ENCODE measurements at places on chromosomes 4 and X. TPM values are rescaled to one million over a fixed set of nuclear protein-coding genes. Genes with fewer than 3 reads are reported as not detected.

Gene PTTG2
- polyA plus RNA-seq, result not detected

Gene TRMT10A
- 3.9 TPM for polyA plus RNA-seq

DNA sequence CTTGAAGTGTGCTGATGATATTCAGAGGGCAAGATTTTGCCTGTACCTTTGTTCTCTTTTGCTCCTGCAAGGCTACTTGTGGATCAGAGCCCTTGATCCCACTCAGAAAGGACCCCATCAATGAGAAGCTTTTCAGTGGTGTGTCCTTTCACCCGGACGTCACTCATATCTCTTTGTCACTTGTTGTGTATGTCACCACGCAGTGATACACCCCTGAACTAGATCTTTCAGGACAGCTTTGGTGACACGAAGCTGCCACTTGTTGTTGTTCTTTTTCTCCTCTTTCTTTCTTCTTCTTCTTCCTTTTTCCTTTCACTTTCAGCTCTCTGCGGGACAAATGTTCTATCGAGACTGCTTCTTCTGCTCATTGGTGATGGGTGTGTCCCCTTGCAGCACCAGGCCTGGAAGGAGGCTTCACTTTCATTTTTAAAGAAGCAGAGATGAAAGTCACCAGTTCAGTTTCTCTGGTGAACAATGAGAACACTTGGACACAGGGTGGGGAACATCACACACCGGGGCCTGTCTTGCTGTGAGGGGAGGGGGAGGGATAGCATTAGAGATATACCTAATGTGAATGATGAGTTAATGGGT lies 83.6 kb downstream of the NBDY start:
- no peak for DNase-seq

GRCh38 chrX:107654872-107655761 lies 26.8 kb downstream of the PRPS1 start:
- peak; percentile 33 for DNase-seq

DNA sequence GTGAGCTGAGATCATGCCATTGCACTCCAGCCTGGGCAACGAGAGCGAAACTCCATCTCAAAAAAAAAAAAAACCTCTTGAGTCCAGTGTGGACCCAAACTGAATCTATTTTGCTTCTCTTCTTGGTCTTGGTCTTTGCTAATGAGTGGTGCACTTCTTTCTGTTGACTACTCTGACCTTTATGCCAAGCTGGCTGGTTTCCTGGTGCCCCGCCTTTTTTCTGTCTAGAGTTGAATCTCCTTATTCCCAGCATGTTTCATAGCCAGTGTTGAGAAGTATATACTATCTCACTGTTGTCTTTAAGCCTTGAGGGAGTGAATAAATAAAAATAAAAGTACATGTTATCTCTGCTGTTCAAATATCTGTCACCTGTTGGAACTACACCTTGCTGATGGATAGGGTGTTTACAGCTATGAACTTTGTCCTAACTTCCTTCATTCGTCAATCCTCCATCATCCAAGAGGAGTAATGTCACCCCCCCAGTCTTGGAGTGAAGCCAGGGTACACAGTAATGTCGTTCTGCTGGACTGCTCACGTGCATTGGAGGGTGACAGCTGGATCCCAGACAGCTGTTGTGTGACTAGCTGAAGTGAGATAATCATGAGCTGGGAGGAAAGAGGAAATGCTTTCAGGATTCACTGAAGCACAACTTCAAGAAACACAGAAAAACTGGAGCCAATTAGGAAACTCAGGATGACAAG lies 99.3 kb upstream of the PRKG2 start:
- no peak for DNase-seq

Gene SORCS2
- 0.82 TPM for polyA plus RNA-seq

- no peak for DNase-seq
Observed at GRCh38 chrX:132900633-132901293, 57.7 kb downstream of the HS6ST2 start.

Gene HHIP
- not detected for polyA plus RNA-seq

Gene DCX
- not detected for polyA plus RNA-seq

DNA sequence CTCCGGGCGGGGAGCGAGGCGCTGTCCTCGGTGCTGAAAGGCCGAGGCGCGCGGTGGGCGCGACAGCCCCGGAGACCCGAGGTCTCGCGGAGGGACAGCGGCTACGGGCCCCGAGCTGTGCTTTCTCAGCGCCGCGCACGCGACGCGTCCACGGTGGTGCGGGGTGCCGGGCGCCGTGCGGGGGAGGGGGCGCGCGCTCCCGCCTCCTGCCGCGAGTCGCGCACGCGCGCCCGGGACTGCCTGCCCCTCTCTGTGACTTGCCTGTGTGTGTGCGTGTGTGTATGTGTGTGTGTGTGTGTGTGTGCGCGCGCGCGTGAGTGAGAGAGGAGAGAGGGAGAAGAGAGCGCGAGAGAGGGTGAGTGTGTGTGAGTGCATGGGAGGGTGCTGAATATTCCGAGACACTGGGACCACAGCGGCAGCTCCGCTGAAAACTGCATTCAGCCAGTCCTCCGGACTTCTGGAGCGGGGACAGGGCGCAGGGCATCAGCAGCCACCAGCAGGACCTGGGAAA lies at the start of gene GRIA2:
GRIA2 (plus strand) TSS at position 358 of the 511 bp plus-strand sequence. CDS start 315 bp downstream, outside the sequence.
- peak; percentile 1 for DNase-seq

Gene MFAP3L
- 0.88 TPM for polyA plus RNA-seq

Gene XKRX
- polyA plus RNA-seq, result not detected

DNA sequence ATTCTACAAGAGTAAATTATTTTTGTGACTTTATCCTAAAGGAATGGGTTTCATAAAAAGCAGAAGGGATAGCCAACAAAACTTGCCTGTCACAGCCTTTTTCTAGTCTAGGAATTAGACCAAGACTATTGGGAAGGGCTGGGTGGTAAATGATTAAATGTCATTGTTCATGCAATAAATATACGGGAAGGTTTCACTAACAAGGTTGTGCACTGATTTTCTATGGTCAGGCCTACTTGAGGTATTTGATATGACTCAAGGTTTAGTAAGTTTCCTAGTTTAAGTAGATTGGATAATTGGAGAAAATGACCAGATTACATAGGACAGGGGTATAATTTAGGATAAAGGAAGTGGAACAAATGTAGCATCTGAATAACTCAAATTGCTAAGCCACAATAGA lies 249.1 kb upstream of the BMP3 start:
- no peak for DNase-seq

DNA sequence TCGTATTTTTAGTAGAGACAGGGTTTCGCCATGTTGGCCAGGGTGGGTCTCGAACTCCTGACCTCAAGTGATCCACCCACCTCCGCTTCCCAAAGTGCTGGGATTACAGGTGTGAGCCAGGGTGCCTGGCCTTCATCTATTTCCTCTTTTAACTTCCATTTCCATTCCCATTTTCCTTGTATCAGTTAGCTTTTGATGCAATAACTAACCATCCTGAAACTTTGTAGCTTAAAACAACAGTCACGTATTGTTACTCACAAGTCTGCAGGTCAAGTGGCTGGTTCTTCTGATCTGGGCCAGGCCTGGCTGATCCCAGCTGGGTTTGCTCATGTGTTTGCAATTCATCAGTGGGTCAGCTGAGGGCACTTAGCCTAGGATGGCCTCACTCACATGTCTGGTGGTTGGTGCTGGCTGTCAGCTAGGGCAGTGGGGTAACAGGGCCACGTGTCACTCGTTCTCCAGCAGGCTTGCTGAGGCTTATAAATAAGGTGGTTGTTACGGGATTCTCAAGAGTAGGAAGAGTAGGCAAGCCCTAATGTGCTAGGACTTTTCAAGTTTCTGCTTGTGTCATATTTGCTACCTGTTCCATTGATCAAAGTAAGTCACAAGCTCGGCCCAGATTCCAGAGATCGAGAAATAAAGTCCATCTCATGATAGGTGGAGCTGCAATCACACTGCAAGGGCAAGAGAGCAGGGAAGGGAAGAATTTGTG lies 88.2 kb downstream of the SOWAHB start:
- DNase-seq, result peak; percentile 70

Gene FGFR3
- polyA plus RNA-seq, result 159 TPM

- DNase-seq, result no peak
Observed at GRCh38 chr4:156536661-156537060, 434.9 kb downstream of the PDGFC start.

GRCh38 chr4:111512081-111512783 lies 633.0 kb upstream of the FAM241A start:
- no peak for DNase-seq

Gene C4orf33
- polyA plus RNA-seq, result 1.6 TPM

- no peak for DNase-seq
Observed at GRCh38 chrX:127124871-127125270, 305.3 kb downstream of the PRR32 start.

GRCh38 chr4:153622778-153623240 lies 61.3 kb upstream of the TLR2 start:
- DNase-seq, result no peak

DNA sequence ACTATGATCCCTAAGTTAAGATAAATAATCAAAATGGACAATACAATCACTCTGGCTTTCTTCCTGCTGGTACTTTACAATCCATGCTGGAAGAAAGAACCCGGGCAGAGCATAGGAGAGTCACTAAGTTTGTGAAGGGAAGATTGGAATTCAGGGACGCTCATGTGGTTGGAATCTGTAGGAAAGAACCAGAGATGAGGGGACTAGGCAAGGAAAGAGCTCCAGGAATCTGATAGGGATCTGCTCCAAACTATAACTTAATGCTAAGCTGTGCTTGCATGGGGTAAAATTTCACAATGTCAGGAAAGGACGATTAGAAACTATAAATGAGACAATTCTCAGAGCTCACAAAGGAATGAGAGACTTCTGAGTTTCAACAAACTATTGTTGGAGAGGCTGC lies 167.5 kb downstream of the ADGRA3 start:
- DNase-seq, result no peak

DNA sequence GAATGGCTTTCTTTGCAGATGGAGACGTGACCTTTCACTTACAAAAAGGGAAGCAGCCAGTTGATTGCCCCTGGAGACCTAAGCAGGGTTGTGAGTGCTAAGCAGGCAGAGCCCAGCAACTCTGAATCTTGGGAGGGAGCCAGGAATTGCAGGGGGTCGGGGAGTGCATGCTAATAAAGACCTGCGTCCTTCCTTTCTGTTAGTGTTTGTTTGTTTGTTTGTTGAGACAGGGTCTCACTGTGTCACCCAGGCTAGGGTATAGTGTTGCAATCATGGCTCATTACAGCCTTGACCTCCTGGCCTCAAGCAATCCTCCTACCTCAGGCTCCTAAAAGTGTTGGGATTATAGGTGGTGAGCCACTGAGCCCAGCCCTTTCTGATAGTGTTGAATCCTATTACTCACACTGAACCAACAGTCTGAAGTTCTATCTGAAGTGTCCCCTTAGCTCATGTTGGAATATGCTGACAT lies 137.4 kb downstream of the CEP135 start:
- no peak for DNase-seq

DNA sequence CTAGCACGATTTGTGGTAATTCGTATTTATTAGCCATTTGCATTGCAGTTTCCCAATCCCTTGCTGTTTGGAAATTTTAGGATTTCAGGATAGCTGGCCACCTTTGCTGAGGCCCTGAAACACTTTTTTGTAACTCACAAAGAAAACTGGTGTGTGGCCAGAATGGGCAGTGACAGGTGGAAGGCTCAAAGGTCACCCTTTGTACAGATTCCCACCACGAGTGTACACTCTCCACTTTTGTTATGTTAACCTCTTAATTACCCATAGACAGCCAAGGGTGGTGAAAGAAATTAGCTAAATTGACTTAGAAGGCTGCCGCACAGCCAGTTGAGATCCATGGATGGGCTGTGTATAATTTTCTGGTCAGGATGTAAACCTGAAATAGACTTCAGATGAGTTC lies 109.7 kb upstream of the ARX start:
- DNase-seq, result peak; percentile 9

DNA sequence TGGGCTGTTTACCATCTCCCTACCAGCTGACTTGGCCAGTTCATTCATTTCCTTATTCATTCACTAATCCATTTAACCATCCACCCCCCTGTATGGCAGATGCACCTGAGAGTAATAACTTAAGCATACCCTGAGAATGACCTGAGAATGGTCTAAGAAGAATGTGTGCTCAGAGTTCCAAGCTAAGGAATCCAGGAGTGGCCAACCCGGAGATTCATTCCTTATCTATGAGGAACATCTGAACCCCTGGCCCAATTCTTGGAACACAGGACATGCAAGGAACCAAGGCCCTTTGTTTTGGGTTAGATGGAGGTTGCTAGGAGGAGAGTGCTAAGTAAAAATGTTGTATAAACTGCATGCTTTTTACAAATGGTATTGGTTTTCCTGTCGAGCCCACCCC lies 13.5 kb upstream of the STARD8 start:
- DNase-seq, result no peak

Gene ELF2
- 28.6 TPM for polyA plus RNA-seq

Gene RPL10
- 5,167 TPM for polyA plus RNA-seq

Gene NPNT
- 0.64 TPM for polyA plus RNA-seq

- no peak for DNase-seq
Observed at GRCh38 chrX:13938829-13939530, 90.7 kb downstream of the GEMIN8 start.

- DNase-seq, result no peak
Observed at GRCh38 chrX:38882894-38883626, 81.8 kb downstream of the MID1IP1 start.

Gene USP17L22
- not detected for polyA plus RNA-seq

Gene PNCK
- polyA plus RNA-seq, result 33.1 TPM

Gene RPA4
- not detected for polyA plus RNA-seq

Gene COL4A6
- 4.5 TPM for polyA plus RNA-seq

Gene SOX3
- polyA plus RNA-seq, result not detected

DNA sequence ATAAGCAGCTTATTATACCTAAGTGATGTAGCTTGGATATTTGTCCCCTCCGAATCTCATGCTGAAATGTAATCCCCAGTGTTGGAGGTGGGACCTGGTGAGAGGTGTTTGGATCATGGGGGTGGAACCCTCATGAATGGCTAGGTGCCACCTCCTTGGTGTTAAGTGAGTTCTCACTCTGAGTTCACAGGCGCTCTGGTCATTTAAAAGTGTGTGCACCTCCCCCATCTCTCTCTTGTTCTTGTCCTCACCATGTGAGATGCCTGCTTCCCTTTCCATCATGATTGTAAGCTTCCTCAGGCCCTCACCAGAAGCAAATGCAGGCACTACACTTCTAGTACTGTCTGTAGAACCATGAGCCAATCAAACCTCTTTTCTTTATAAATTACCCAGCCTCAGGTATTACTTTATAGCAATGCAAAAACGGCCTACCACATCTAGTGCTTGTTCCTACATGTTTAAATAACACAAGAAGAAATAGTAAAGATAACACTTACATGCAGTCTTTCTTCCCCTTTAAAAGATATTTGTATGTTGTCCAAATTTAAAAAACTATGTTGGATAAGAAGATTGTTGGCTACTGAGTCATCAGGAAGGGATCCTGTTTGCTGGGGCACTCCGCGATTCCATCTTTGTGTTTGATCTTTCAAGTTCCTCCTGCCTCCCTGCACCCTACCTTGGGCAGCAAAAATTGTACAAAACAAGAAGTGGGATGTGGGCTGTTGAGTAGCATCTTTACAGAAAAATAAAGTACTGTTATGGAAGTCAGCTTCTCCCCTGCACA lies 29.7 kb downstream of the PPP1R2C start:
- no peak for DNase-seq

DNA sequence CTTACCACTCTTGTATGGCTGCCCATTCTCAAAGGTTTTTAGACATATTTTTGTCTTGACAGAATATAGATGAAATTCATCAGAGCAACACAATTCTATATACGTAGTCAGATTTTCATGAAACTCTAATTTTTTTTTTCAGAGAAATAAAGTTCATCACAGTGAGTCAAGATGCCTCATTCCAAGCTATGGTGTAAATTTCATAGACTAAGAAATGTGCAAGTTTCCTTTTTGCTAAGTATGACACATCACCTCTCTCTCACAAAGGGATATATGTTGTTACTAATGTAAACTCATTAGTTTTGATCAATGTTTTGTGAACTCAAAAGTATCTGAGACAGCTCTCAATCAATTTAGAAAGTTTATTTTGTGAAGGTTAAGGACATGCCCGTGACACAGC lies 60.4 kb upstream of the ATXN3L start:
- no peak for DNase-seq

Data from HepG2 (cell line).